ENCODE measurements at places on chromosomes 11 and 22.

- no peak for DNase-seq
Measured at GRCh38 chr11:64859542-64860414, 15.3 kb upstream of the CDC42BPG start.

DNA sequence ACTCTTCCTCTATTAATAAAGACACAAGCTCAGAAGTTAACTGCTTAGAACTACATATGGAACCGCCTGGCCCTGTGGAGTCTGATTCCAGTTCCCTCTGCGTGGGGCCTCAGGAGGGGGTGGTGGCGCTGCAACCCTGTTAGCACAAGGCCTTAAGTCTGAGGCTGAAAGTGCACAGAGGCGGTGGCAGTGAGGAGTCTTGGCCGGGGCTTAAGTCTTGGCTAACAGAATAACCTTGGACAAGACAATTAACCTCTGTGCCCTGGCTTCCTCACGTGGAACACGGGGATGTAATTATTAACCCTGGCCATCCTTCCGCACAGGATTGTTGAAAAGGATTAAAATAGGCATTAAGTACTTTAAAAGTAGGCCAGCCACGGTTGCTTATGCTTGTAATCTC, 191.5 kb downstream of the CEP164 start:
- peak; percentile 76 for DNase-seq

- DNase-seq = no peak
Measured at GRCh38 chr11:130171534-130171933, 12.0 kb downstream of the ST14 start.

- DNase-seq = no peak
Measured at GRCh38 chr22:24059793-24060192, 48.7 kb downstream of the CABIN1 start.

GRCh38 chr11:6297831-6298230, 22.5 kb downstream of the CAVIN3 start:
- DNase-seq = no peak

All from umbilical cord (tissue), 2 donors.